ENCODE measurements at places on chromosomes 4 and X.

DNA sequence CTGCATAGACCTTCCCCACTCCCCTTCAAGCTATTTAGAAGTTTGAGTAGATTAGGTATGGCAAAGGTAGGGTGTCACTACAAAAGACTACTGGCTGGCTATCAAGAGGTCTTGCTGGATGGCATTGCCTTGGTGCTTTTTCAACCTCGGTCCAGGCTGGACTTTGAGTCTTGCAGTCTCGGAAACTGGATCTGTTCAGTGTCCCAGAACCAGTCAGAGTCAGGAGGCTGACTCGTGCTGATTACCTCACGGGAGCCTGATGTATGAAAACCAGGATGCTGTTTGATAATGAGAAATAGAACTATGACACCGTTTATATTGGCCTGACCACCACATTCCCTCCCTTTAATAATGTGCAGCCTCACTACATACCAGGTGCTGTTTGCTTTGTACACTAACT lies 2.7 kb upstream of the PHKA1 start:
- no peak for DNase-seq

GRCh38 chrX:15883540-15883863 lies 28.9 kb upstream of the AP1S2 start:
- no peak for DNase-seq

GRCh38 chr4:561426-561825 lies 14.7 kb downstream of the TMEM271 start:
- DNase-seq = no peak

GRCh38 chr4:8852118-8852704 lies 19.4 kb downstream of the HMX1 start:
- no peak for DNase-seq

GRCh38 chr4:47109379-47109778 lies 78.0 kb downstream of the GABRB1 start:
- no peak for DNase-seq

DNA sequence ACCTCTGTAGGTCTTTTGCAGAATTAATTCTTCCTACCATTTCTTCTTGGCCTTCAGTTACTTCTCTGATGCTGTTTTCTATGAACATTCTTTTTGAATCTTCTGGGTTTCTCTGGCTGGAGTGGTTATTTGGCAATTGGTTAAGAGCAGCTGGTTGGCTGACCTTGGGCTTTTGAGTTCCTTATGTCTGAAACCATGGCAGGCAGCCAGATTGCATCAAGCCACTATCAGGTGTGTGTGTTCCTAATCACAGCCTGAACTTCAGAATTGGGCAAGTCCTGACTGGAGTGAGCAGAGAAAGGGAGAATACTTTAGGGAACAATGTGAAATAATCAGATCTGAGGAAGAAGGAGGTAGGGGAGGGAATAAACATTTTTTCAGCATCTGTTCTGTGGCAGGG lies 90.2 kb downstream of the ARHGAP10 start:
- peak; percentile 92 for DNase-seq
